ENCODE measurements at places on chromosomes 5 and 9. TPM values are rescaled to one million over a fixed set of nuclear protein-coding genes. Genes with fewer than 3 reads are reported as not detected.

The UGT3A1 gene
- polyA plus RNA-seq, result not detected

The SLC6A19 gene
- not detected for polyA plus RNA-seq

The WNK2 gene
- not detected for polyA plus RNA-seq

The ACOT12 gene
- 0.56 TPM for polyA plus RNA-seq

The CCDC152 gene
- polyA plus RNA-seq, result 1.3 TPM

The ABLIM3 gene
- 52.6 TPM for polyA plus RNA-seq

The PLCXD3 gene
- polyA plus RNA-seq, result 0.02 TPM

The CARD9 gene
- polyA plus RNA-seq, result 0.93 TPM

The TXNDC8 gene
- polyA plus RNA-seq, result not detected

The GLDC gene
- 0.17 TPM for polyA plus RNA-seq

The PTGDS gene
- polyA plus RNA-seq, result 9.6 TPM

The SIT1 gene
- not detected for polyA plus RNA-seq

The ECSCR gene
- 0.82 TPM for polyA plus RNA-seq

The IL33 gene
- polyA plus RNA-seq, result 0.26 TPM

The ANKRD31 gene
- 0.02 TPM for polyA plus RNA-seq

The SLC6A18 gene
- not detected for polyA plus RNA-seq

The NR4A3 gene
- 0.17 TPM for polyA plus RNA-seq

The PNPLA7 gene
- polyA plus RNA-seq, result 0.26 TPM

The TMEM267 gene
- polyA plus RNA-seq, result 16.3 TPM

The RALGDS gene
- 19.1 TPM for polyA plus RNA-seq

The CDH10 gene
- polyA plus RNA-seq, result not detected

The SIL1 gene
- polyA plus RNA-seq, result 64.6 TPM

The CDX1 gene
- 0.30 TPM for polyA plus RNA-seq

The RNF224 gene
- not detected for polyA plus RNA-seq

The SLC46A2 gene
- not detected for polyA plus RNA-seq

The CTSL gene
- polyA plus RNA-seq, result 224 TPM

The ZCCHC7 gene
- polyA plus RNA-seq, result 20.9 TPM

The NR2F1-AS1 gene
- polyA plus RNA-seq, result 29.9 TPM

The KCNMB1 gene
- 0.01 TPM for polyA plus RNA-seq

The ACSL6 gene
- polyA plus RNA-seq, result not detected

The CTXN3 gene
- polyA plus RNA-seq, result not detected

The IPPK gene
- 15.1 TPM for polyA plus RNA-seq

The SCAI gene
- polyA plus RNA-seq, result 11.9 TPM

The LURAP1L gene
- polyA plus RNA-seq, result 40.8 TPM

The IL5 gene
- polyA plus RNA-seq, result not detected

The MAP3K1 gene
- polyA plus RNA-seq, result 7.7 TPM

The FCN1 gene
- polyA plus RNA-seq, result not detected

The SPINK4 gene
- not detected for polyA plus RNA-seq

The PTPN3 gene
- 1.7 TPM for polyA plus RNA-seq

The SLC36A3 gene
- not detected for polyA plus RNA-seq

The FBP2 gene
- not detected for polyA plus RNA-seq

The ATOSB gene
- 20.4 TPM for polyA plus RNA-seq

The NR5A1 gene
- polyA plus RNA-seq, result not detected

The OR2K2 gene
- polyA plus RNA-seq, result not detected

The LAMC3 gene
- polyA plus RNA-seq, result not detected

The HINT1 gene
- 624 TPM for polyA plus RNA-seq

The SHOC1 gene
- polyA plus RNA-seq, result 0.07 TPM

The SPARC gene
- 5,773 TPM for polyA plus RNA-seq

The PCDHA12 gene
- not detected for polyA plus RNA-seq

The PCDHGB5 gene
- 12.5 TPM for polyA plus RNA-seq

The HEXB gene
- polyA plus RNA-seq, result 246 TPM

The OR1J2 gene
- polyA plus RNA-seq, result not detected
